ENCODE measurements at places on chromosomes 6 and 20. TPM values are rescaled to one million over a fixed set of nuclear protein-coding genes. Genes with fewer than 3 reads are reported as not detected.

The SYNDIG1 gene
- 1.1 TPM for total RNA-seq

The MEI4 gene
- not detected for total RNA-seq

The PNPLA1 gene
- under 0.01 TPM for total RNA-seq

The SRSF12 gene
- 0.09 TPM for total RNA-seq

The SIRPB2 gene
- total RNA-seq, result not detected

The MAS1 gene
- 0.09 TPM for total RNA-seq

The SMAP1 gene
- 19.8 TPM for total RNA-seq

The LRRN4 gene
- total RNA-seq, result not detected

The SPAG4 gene
- 22.0 TPM for total RNA-seq

The CST3 gene
- total RNA-seq, result 114 TPM

The NFKBIL1 gene
- total RNA-seq, result 31.5 TPM

The SLC22A23 gene
- total RNA-seq, result 9.2 TPM

The ANKRD66 gene
- not detected for total RNA-seq

The CDK5RAP1 gene
- 18.7 TPM for total RNA-seq

The KCNQ5 gene
- 1.7 TPM for total RNA-seq

The MATN4 gene
- not detected for total RNA-seq

The CITED2 gene
- 26.5 TPM for total RNA-seq

The SAPCD1 gene
- total RNA-seq, result 0.28 TPM

The NUP153 gene
- total RNA-seq, result 14.2 TPM

The SALL4 gene
- 0.28 TPM for total RNA-seq

The TFAP2B gene
- not detected for total RNA-seq

All from smooth muscle cell of bladder (primary cell).